ENCODE measurements at places on chromosomes 2 and 18.

DNA sequence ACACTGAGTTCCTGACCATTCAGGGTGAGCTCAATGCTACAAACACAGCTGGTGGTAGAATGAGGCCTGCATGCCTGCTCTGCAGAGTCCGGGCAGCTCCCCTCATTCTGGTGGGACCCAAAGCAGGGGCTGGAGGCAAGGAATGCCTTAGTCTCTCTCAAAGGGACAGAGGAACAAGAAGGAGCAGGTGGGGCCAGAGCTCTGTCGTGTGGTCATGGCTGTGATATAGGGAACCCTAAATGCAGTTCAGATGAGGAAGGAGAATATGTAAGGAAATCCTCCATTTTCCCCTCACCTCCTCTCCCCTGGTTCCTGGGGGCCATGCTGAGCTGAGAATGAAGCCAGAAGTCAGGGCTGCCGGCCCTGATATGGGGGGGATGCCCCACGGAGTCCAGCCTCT, 334.3 kb downstream of the CYP26B1 start:
- DNase-seq, result no peak

GRCh38 chr2:105249181-105249580, 7.6 kb downstream of the GPR45 start:
- no peak for DNase-seq

DNA sequence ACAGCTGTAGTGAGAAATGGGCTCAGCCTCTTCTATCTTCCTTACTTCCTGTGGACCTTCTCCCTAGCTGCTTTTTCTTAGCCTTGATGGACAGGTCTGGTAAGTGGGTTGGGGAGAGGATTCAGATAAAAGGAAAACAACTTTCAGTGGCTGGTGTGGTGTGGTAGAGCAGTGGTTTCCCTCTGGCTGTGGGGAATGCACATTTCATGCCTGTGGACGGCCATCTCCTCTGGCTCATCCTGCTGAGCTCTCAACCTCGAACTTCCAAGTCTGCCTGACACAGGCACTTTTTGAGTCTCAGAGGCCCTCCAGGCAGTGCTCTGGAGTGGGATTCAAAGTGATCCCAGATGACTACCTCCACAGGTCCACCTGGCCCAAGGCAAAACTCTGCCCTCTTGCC, 38.6 kb upstream of the ACADL start:
- no peak for DNase-seq

DNA sequence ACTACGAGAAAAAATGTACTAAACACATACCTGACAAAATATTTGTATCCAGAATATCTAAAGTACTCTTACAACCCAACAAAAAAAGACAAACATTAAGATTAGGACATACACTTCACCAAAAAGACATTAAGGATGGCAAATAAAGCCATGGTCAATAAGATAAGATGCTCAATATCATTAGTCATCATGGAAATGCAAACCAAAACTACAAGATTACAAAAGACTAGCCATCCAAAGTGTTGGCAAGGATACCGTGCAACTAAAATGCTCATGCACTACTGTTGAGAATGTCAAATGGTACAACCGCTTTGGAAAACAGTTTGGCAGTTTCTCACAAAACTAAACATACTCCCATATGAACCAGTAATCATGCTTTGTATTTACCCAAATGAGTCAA, 29.7 kb downstream of the MAP3K2 start:
- DNase-seq, result no peak

DNA sequence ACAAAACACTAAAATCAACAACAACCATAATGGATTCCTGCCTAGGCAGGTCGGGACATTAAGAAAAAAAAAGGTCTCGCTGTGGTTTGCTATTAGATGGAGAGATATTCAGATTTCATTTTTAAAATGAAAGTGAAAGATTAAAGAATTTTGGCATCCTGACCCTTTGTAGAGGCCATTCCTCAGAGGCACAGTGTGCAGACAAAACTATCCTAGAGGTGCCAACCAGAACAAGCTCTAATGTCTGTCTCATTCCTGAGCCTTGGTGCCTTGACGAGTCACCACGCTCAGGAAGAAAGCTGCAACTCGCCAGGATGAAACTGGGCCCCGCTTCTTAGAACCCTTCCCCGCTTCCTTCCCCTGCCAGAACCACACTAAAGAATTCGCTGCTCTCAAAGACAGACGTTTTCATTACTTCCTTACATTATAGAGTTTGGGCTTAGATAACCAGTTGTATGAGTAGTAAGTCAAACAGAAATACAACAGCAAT, 156.0 kb downstream of the TGIF1 start:
- DNase-seq, result peak; percentile 60

GRCh38 chr18:50465211-50466153, 90.6 kb downstream of the SKA1 start:
- DNase-seq, result no peak

GRCh38 chr18:2871111-2871720, 24.4 kb downstream of the EMILIN2 start:
- no peak for DNase-seq

DNA sequence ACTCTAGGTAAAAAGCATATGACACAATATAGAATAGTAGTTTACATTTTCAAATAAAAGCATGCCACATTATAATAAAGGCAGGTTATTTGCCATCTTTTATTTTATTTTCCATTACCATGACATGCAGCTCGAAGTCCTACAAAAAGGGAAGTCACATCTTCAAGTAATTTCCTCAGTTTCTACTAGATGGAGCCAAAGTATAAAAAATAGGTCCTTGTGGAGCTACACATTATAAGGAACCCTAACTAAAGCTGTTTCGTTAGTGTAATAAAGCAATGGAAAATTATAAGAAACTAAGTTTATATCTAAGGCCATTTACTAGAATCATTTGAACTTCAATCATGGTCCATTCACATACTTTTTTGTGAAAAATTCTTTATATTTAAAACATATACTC, 674.5 kb downstream of the KCNJ3 start:
- no peak for DNase-seq

- no peak for DNase-seq
Observed at GRCh38 chr2:39838589-39838988, 59.5 kb upstream of the THUMPD2 start.

DNA sequence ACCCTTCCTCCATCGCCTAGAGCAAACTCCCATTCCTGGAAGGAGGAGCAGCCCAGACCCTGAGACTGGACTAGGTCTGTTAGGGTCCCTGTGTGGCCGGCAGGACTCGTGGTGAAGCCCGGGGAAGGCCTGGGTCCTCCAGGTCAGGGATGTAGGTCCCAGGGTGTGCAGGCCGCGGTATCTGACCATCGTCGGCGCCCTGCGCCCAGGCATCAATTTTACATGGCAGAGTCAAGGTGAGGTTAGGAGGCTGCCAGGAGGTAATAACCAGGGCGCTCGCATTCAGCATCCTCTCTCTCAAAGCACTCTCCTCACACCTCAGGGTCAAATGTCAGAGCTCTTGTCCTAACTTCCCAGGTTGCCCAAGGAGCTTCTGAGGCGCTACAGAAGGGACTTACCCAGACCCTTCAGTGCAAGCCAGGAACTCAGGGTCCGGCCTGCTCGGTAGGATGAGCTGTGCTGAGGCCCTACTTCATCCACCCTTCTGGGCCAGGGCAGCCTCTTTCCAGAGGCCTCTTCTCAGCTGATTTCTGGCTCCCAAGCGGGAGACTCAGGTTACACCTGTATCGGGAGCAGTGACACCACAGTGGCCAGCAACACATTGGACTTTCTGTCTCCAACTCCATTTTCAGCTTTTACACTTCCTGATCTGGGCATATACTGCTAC, 628 bp downstream of the SH2D6 start:
- DNase-seq, result no peak

- DNase-seq, result no peak
Observed at GRCh38 chr2:224031358-224031970, 7.6 kb downstream of the SERPINE2 start.

DNA sequence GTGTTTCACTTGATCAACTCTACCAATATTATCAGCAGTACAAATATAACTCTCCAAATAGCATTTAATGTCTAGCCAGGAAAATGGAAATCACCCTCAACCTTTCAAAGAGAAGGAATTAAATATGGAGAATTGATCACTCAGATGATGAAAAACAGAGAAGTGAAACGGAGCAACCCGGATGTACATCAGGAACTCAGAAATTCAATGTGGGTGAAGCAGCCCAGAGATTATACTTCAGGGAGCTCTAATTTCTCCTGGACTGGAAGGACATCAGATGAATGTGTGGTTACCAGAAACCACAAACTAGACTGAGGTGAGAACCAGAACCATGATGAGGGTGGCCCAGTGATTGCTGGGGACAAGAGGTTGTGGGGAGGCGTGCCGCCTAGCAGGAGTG, 35.5 kb upstream of the COBLL1 start:
- no peak for DNase-seq

- DNase-seq, result no peak
Observed at GRCh38 chr2:3664925-3665324, 6.9 kb downstream of the ALLC start.

GRCh38 chr18:2656237-2656980, 883 bp downstream of the SMCHD1 start:
- DNase-seq, result peak; percentile 73

DNA sequence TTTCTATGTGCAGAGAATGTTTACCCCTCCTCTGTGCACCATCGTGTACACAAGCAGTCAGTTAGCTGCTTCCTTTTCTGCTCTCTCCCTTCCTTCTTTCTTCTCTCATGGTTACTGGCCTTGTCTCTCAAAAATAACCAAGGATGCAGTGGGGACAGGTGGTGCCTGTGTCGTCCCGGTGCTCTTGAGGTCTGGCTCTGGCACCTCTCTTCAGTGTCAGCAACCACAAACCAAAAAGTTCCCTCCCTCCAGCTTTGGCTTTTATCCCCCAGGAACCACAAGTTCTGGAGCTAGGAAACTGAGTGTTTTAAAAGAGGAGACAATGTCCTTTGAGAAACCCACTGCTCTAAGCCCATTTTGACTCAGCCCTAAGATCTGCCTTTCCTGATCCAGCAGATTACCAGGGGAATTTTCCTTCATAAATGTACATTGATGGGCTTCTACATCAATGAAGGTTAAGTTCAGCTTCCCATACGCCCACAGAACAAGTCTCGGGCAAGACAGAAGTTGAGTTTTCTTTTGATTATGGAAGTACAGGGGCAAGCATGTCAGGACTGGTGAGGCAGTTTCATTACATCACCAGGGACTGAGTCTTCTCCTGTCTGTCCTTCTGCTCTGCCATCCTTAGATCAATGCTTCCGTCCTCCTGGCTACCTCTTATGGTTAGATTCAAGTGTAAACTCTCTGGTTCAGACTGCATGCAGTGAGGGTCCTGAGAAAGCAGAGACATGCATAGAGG, 232.2 kb downstream of the SETBP1 start:
- DNase-seq, result no peak

- DNase-seq, result no peak
Observed at GRCh38 chr18:45745817-45746461, 22.0 kb downstream of the SLC14A1 start.

GRCh38 chr2:118914721-118915453, 27.1 kb upstream of the MARCO start:
- DNase-seq, result no peak

DNA sequence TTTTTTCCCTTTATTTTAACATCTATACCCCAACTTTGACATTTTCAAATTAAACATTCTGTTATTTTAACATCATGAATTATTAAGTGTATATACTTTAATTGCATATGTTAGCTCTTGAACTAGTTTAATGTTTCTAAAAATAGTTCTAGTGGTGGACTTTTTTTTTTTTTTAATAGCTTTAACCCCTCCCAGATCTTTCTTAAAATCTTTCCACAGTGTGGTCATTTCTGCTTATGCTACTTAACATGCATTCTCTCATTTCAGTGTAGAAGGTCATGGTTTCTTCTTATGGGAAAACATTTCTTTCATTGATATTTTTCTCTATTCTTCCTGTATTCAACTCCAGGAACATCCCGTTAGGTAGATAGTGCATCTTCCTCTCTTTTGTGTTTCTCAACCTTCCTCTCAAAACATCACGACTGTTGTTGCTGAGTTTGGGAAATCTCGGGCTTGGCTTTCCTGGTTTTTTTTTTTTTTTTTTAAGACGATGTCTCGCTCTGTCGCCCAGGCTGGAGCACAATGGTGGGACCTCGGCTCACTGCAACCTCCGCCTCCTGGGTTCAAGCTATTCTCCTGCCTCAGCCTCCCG, 849 bp upstream of the TMEM18 start:
- no peak for DNase-seq

DNA sequence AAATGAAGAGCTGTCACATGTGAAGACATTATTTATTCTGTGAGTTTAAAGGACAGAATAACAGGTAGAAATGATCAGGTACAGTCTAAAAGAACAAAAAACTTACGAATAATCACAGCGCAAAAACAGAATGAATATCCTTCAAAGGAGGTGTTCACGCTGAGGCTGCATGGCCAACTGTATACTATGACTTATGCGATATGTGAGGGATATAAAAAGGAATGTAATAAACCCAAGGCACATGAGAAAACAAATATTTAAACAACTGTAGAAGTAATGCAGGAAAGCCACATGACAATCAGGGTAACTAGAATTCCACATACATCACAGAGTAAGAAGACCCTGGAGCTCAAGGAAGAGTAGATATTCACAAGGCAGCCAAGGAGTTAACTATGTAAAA, 81.3 kb downstream of the RTTN start:
- DNase-seq, result no peak

- no peak for DNase-seq
Observed at GRCh38 chr2:66340521-66340920, 94.4 kb upstream of the MEIS1 start.

- DNase-seq, result no peak
Observed at GRCh38 chr2:134351016-134351415, 97.1 kb downstream of the MGAT5 start.

GRCh38 chr2:27091746-27092695, 5.4 kb downstream of the KHK start:
- no peak for DNase-seq

GRCh38 chr18:78754311-78755043, 225.1 kb upstream of the SALL3 start:
- no peak for DNase-seq

- no peak for DNase-seq
Observed at GRCh38 chr18:11587432-11587831, 22.0 kb upstream of the SLC35G4 start.

DNA sequence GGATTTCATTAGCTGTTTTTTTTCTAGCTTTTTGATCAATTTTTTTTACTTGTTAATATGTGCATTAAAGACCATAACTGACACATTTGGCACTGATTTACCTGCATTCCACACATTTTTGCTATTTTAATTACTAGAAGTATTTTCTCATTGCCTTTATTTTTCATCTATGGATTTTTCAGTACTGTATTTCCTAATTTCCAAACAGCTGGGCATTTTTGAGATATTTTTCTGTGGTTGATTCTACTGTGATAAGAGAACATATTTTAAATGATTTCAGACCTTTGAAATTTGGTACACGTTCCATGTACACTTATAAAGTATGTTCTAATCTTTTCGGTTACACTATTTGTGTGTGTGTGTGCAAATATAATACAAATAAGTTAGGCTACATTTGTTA, 135.3 kb downstream of the PARD3B start:
- no peak for DNase-seq
